Activated T-cell treated with anti-CD3 and anti-CD28 coated beads, Interleukin-2, amount 50 U/mL, for 24 hours (primary cell): ENCODE measurements at places on chromosomes 16 and 17.

DNA sequence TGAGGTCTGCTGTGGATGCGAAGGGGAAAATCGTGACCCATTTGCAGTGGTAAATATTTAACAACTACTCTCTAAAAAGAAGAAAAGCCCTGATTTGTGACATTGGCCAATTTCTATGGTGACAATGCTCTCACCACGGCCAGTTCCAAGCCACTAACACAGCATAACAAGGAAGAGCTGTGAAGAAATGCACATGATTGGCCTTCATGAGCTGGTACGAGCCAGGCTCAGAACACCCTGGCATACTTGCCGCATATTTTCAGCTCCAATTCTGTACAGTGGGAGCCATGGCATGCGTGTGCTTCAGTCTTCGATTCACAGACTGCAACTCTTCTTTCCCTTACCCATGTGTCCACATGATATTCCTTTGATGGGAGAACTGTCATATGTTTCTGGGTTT, 363.9 kb upstream of the CDH5 start:
- no peaks in the 10 kb centered on the region for H3K27me3 ChIP-seq
- no peak overlapping the region for H3K4me3 ChIP-seq
- DNase-seq, result no peak
- H3K36me3 ChIP-seq, result no peaks in the 10 kb centered on the region
- H3K27ac ChIP-seq, result no peak overlapping the region

DNA sequence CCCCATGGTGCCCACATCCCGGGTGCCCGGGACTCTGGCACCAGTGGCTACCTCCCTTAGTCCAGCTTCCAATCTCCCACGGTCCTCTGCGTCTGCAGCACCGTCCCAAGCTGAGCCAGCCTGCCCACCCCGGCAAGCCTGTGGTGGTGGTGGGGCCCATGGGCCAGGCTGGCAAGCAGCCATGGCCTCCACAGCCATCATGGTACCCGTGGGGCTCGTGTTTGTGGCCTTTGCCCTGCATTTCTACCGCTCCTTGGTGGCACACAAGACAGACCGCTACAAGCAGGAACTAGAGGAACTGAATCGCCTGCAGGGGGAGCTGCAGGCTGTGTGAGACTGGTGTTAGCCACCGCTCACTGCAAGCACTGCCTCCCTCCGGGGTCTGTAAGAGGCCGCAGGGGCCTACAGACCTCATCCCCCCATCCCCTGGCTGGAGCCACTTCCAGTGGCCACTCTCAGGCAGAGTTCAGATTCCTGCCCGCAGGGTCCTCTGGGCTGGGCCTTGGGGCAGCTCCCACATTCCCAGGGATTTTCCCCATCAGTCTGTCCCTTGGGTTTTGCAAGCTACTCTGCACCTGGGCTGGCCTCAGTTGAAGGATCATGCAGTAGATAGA, 3.9 kb upstream of the SETD1A start:
- H3K4me1 ChIP-seq, result peaks cover 34% of the 10 kb centered on the region
- no peak overlapping the region for H3K27ac ChIP-seq
- peak; percentile 74 for DNase-seq
- no peak overlapping the region for H3K4me3 ChIP-seq
- peaks cover 9% of the 10 kb centered on the region for H3K36me3 ChIP-seq

GRCh38 chr16:27452569-27453493, 50.9 kb downstream of the IL21R start:
- peaks cover 40% of the 10 kb centered on the region for H3K36me3 ChIP-seq
- H3K4me3 ChIP-seq, result no peak overlapping the region
- DNase-seq, result no peak
- H3K27me3 ChIP-seq, result no peaks in the 10 kb centered on the region
- H3K27ac ChIP-seq, result peak overlapping the region; percentile 72

DNA sequence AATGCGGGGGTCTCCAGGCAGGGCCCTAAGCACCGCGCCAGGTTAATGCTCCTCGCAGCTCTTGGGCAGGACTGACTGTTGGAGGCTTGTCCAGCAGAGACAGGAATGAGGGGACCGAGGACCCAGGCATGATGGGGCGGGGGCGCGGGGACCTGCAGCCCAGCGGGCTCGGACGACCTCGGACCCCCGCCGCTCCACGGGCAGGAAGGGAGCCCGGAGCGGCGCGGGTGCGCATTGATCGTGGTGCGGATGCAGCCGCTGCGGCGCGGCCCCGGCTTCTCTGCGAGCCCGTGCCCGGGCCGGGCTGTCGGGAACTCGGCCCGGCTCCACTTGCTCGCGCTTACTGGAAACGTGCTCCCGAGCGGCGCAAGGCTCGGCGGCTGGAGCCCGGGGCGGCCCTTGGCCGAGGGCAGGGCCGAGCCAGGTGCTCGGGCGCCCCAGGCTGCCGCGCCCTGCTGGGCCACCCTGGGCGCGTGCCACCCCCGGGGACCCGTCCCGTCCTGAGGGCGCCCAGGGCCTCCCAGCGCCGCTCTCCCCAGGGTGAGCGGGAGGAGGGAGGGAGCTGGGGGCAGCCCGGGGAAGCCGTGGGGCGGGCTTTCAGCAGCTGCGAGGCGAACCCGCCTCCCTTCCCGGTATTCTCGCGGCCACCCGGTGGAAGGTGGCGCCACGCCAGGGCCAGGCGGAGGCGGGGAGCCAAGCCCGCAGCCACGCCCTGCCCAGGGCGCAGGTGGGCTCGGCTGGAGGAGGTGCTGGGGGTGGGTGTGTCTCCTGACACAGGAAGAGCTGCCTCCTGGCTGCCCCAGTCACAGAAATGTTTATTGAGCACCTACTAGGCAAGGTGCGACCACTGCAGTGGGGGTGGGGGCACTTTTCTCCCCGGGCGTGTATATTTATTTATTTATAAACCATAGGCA, 45.9 kb downstream of the SOCS3 start:
- peak overlapping the region; percentile 91 for H3K27ac ChIP-seq
- H3K4me1 ChIP-seq, result peaks cover 43% of the 10 kb centered on the region
- peak overlapping the region; percentile 71 for H3K4me3 ChIP-seq
- no peaks in the 10 kb centered on the region for H3K27me3 ChIP-seq
- no peaks in the 10 kb centered on the region for H3K36me3 ChIP-seq

DNA sequence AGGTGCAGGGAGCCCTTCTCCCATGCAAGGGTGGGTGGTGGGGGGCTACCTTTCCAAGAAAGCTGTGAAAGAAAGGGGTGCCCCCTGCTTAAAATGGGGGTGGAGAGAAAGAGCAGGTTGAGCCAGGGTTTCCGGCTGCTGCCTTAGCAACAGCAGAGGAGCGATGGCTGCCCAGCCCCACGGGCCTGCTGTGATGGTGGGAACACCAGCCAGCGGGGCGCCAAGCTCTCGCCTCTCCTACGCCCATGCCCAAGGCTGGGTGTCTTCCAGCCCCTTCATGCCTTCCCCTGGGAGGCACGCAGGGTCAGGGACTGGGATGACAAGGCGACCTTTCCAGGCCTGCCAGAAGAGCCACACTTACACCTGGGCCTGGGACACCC, 3.0 kb downstream of the FMNL1 start:
- H3K27me3 ChIP-seq, result no peaks in the 10 kb centered on the region
- peaks cover 73% of the 10 kb centered on the region for H3K4me1 ChIP-seq
- H3K36me3 ChIP-seq, result peaks cover 58% of the 10 kb centered on the region
- H3K4me3 ChIP-seq, result peak overlapping the region; percentile 98
- peak; percentile 62 for DNase-seq
- peak overlapping the region; percentile 99 for H3K27ac ChIP-seq

GRCh38 chr16:85081038-85081437, 31.2 kb downstream of the CIBAR2 start:
- H3K36me3 ChIP-seq, result peaks cover 43% of the 10 kb centered on the region
- H3K4me3 ChIP-seq, result no peak overlapping the region
- no peaks in the 10 kb centered on the region for H3K27me3 ChIP-seq

- H3K4me3 ChIP-seq, result no peak overlapping the region
- no peaks in the 10 kb centered on the region for H3K27me3 ChIP-seq
- peak overlapping the region; percentile 75 for H3K27ac ChIP-seq
- no peaks in the 10 kb centered on the region for H3K36me3 ChIP-seq
- H3K4me1 ChIP-seq, result peaks cover 64% of the 10 kb centered on the region
Observed at GRCh38 chr17:32516450-32516849, 29.7 kb downstream of the CDK5R1 start.

GRCh38 chr17:34885076-34885475, 76.2 kb downstream of the CCT6B start:
- no peak overlapping the region for H3K4me3 ChIP-seq
- H3K4me1 ChIP-seq, result peaks cover 7% of the 10 kb centered on the region
- H3K27me3 ChIP-seq, result peaks cover 38% of the 10 kb centered on the region
- DNase-seq, result no peak
- no peak overlapping the region for H3K27ac ChIP-seq

DNA sequence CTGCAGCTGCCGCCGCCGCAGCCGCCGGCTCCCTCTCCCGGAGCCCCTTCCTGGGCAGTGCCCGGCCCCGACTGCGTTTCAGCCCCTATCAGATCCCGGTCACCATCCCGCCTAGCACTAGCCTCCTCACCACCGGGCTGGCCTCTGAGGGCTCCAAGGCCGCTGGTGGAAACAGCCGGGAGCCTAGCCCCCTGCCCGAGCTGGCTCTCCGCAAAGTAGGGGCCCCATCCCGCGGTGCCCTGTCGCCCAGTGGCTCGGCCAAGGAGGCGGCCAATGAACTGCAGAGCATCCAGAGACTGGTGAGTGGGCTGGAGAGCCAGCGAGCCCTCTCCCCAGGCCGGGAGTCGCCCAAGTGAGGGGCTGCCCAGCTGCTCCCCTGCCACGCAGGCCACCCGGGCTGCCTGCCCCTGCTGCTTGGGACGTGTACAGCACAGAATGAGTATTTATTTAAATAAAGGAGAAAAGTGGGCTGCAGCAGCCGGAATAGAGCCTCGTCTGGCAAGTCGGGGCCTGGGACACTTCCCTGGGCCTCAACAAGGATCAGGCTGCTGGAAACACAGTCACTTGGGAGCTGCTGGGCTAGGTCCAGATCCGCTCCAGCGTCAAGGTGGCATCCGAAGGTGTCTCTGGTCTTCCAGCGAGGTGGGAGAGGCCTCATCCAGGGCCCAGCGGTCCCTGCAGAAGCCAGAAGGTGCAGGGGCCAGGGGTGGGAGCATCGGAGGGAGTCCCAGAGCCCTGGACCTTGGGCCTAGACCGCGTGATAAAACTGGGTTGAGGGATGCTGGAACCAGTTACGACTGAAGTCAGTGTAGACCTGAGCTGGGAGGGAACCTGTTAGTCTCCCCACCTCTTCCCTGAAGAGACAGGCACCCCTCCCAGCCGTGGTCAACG, 8.8 kb downstream of the TBX2 start:
- no peaks in the 10 kb centered on the region for H3K36me3 ChIP-seq
- peaks cover 33% of the 10 kb centered on the region for H3K4me1 ChIP-seq
- no peak for DNase-seq
- peak overlapping the region; percentile 57 for H3K4me3 ChIP-seq
- no peak overlapping the region for H3K27ac ChIP-seq

GRCh38 chr17:1375615-1376014, 24.4 kb downstream of the YWHAE start:
- peaks cover 89% of the 10 kb centered on the region for H3K4me1 ChIP-seq
- H3K36me3 ChIP-seq, result peaks cover 93% of the 10 kb centered on the region
- no peak for DNase-seq
- H3K27me3 ChIP-seq, result no peaks in the 10 kb centered on the region
- peak overlapping the region; percentile 87 for H3K27ac ChIP-seq

GRCh38 chr16:19833176-19833575, 51.5 kb downstream of the GPRC5B start:
- H3K27ac ChIP-seq, result no peak overlapping the region
- no peaks in the 10 kb centered on the region for H3K36me3 ChIP-seq
- H3K4me3 ChIP-seq, result no peak overlapping the region
- DNase-seq, result no peak
- no peaks in the 10 kb centered on the region for H3K4me1 ChIP-seq

GRCh38 chr17:1709971-1710806, at the start of gene TLCD2:
Gene TLCD2, minus strand, starts transcription at chr17:1710377. Its CDS starts 135 bp downstream, at chr17:1710242.
- H3K27ac ChIP-seq, result peak within 1 kb of the TSS; percentile 22
- H3K4me1 ChIP-seq, result peaks cover 25% of the 10 kb centered on the region
- H3K4me3 ChIP-seq, result peak within 1 kb of the TSS; percentile 63
- H3K27me3 ChIP-seq, result peaks cover 29% of the 10 kb centered on the region
- peaks cover 5% of the 10 kb centered on the region for H3K36me3 ChIP-seq
